ENCODE measurements at places on chromosomes 16 and 17.

- no peak for DNase-seq
These were observed 21.0 kb downstream of the VASN start for GRCh38 chr16:4392382-4393239.

DNA sequence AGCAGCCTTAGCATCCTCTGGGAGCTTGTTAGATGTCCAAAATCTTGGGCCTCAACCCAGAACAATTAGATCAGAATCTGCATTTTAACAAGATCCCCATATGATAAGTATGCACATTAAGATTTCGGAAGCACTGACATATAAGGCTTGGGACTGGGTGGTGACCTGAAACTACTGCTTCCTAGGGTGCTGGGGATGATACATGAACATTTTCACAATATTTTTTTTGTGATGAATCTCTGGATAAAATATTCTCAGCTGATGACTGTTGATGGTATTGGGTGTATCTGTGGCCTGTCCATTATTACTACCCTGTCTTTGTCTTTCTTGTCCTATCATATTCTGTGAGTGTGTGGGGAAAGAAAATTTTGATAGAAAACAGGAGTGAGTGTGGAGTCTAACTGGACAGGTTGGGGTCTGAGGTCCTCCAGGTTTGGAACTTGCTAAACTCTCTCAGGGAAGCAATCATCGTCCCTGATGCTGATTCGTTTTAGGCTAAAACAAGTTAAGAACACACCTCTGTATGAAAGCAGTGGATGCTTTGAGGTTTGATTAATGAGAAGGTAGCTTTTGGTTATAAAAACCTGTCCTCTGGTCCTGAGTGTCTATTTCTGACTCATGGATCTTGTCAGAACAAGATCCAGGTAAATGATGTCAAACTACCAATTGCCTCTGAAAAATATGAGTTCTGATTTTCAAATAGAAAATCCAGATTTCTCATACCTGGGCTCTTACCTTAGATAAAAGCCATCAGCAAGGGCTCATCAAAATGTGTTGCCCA lies 23.2 kb downstream of the KRT23 start:
- DNase-seq, result no peak

DNA sequence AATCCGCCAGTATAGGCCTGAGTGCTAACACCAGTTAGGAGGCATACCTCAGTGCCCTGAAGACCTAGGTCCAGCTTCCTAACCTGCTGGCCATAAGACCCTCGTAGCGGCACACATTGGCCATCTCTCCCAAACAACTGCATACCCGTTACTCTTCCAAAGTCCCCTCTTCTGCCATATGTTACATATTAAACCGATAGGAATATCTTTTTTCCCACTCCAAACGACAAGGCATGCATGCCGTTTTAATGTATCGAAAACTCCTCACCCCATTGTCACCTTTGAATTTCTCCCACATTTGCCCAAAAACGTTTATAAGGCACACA lies 721 bp upstream of the AXIN2 start:
- no peak for DNase-seq

GRCh38 chr16:74999219-74999608 lies 390 bp downstream of the ZNRF1 start:
- DNase-seq, result no peak

- DNase-seq, result no peak
These were observed 39.7 kb upstream of the TBC1D3K start for GRCh38 chr17:37884516-37884915.

GRCh38 chr16:70419384-70420327 lies 19.2 kb downstream of the ST3GAL2 start:
- DNase-seq, result no peak

GRCh38 chr17:12178644-12179330 lies 158.1 kb downstream of the MAP2K4 start:
- DNase-seq, result no peak

GRCh38 chr17:81906476-81907218 lies 4.6 kb downstream of the PCYT2 start:
- DNase-seq, result no peak

DNA sequence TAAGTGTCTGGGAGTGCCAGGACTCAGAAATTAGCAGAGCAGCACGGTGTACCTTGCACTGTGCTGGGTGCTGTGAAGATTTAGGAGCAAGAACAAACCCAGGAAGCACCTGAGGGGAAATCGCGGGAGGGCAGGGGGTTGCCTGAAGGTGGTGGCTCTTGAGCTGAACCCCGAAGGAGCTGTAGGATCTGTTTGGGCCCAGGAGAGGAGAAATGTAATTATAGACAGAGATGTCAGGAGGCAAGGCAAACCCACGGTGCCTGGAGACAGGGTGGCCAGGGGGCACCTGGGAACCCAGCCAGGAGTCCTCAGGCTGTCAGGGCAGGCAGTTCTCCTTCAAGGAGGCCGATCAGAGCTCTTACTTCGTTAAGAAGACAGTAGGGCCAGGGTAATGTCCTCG lies 109.1 kb downstream of the C16orf78 start:
- DNase-seq, result no peak

GRCh38 chr17:32998887-32999228 lies 7.2 kb downstream of the SPACA3 start:
- no peak for DNase-seq

DNA sequence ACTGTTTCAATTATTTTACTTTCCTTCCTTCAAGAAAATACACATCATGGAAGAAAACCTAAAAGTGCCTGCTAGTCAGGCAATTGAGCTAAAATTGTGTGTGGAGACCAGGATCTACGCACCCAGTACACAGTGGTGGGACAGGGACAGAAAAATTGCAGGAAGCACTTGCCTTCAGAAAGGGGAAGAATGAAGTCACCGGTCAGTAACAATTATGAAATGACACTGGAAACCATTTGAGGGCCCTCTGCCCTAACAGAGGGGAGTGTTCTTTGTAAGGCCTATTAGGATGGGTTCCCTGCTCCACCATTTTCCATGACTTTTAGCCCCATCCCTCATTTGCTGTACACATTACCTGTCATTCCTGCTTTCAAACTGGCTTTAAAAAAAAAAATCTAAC lies 4.5 kb upstream of the PHAF1 start:
- DNase-seq, result no peak

DNA sequence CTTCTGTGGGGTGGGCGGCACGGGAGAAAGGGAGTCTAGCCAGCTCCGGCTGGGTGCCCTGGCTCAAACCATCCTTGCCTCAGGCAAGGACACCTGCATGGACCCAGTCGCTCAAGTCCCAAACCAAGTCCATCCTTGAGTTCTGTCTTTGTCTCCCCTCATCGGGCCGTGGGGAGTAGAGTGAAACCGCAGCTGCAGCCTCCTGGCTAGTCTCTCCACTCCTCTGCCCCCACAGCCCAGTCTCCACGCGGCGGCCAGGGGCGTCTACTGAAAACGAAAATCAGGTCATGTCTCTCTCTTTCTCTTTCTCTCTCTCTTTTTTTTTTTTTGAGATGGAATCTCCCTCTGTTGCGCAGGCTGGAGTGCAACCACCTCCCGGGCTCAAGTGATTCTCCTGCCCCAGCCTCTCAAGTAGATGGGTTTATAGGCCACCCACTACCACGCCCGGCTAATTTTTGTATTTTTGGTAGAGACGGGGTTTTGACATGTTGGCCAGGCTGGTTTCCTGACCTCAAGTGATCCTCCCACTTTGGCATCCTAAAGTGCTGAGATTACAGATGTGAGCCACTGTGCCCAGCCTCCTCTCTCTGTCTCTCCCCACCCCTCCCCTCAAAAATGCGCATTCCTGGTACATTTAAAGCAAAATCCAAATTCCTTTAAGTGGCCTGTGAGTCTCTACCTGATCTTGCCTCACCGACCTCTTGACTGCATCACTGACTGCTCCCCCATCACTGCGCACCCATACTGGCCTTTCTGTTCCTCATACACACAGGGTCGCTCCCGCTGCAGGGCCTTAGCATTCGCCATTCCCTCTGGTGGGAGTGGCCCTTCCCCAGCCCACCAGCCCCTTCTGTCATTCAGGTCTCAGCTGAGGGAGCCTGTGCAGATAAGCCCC lies 17.7 kb upstream of the RMI2 start:
- no peak for DNase-seq

GRCh38 chr17:6893382-6894205 lies 62.1 kb upstream of the TEKT1 start:
- no peak for DNase-seq

DNA sequence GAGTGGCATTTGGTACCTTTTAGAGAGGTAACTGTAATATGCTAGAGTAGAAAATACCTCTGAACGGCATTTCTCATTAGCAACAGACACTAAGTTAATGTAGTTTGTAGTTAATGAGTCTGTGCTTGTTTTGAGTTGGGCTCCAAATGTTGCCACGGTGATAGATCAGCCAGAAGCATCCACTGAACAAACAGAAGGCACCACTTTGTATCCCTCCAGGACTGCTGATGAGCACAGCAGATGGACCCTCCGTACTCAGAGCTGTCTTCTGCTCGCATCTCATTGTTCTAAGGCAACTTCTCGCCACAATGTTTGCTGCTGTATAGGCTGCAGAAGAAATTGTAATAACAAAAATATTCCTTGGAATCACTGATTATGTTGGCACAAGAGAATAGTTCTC lies 56.1 kb downstream of the TNRC6C start:
- DNase-seq, result no peak

- no peak for DNase-seq
These were observed 91.8 kb downstream of the NCOR1 start for GRCh38 chr17:16123531-16123930.

DNA sequence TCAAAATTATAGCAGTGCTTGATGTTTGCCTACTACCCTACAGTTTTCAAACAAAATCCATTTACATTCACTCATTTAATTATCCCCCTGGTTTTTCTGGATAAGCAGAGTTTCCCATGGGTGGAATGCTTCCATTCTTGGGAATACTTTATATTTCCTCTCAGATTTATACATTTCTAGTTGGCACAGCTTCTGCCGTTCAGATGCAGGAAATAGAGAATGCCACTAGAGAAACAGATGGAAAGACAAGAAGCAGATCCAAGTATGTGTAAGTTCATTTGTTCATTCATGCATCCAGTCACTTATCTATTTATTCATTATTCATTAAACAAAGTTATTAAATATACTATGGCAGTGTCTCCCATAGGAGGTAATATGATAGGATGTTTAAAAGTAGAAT lies 65.0 kb upstream of the CACNG5 start:
- no peak for DNase-seq

DNA sequence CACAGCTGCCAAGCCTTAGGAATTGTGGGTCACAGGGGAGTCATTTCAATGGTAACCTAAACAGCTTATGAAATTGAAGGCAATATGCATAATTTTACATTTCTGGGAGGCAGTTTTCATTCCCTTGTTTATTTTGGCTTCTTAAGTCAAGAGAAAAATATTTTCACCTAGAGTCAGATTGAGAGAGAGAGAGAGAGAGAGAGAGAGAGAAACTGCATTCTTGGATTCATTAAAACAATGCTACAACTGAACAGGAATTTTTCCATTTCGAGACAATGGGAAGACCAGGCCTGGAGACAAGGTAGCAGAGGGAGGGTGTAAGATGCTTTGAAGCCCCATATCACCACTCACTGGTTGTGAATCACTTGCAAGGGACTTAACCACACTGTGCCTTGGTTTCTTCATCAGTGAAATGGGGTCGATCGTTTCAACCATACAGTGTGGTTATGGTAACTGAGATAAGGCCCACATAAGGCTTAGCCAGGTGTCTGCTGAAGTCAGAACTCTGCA lies 224.7 kb upstream of the IRX3 start:
- DNase-seq, result no peak

- no peak for DNase-seq
These were observed at the start of the genes ARSG and SLC16A6 for GRCh38 chr17:68290955-68291835. Gene ARSG, plus strand, starts transcription at chr17:68291495. Its CDS starts 15,999 bp downstream, at chr17:68307494. Gene SLC16A6, minus strand, starts transcription at chr17:68291127. Its CDS starts 12,807 bp downstream, at chr17:68278320.

- DNase-seq, result no peak
These were observed 38.1 kb downstream of the GPT2 start for GRCh38 chr16:46922239-46922638.

DNA sequence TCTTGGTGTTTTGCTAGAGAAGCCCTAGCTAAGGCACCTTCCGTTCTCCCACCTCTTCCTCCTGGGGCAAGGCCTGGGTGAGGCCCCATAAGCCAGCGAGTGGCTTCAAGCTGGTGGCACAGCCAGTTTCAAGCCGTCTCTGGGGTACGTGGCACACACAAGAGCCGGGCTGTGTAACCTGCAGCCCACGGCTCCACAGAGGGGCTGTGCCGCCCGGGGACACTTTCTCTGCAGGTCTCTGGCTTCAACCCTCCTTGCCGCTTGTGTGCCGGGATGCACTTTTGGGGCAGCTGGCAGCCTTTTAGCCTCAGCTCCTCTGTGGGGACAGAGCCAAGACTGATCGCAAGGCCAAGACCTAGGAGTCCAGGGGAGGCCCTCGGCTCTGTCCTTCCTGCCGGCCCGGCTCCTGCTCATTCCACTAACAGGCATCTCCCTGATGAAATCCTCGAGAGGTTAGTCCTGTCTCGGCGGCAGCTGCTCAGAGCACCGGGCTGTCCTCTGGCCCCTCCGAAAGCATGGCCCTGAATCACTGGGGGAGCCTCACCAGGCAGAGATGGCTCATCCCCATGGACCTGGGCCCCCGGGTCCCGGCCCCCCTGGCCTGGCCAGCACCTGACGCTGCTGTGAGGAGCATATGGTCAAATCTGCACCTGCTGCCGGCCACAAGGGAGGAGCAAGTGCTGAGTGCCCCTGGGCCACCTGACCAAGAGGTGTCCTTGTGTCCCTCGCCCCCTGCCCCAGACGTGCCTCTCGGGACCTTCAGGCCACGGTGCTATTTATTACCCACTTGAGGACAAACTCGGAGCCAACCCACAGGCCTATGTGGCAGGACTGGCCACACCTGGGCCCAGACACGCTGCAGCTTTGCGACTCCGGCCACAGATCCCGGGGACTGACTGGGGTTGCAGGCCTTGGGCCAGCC lies 98.5 kb downstream of the METRNL start:
- DNase-seq, result no peak

DNA sequence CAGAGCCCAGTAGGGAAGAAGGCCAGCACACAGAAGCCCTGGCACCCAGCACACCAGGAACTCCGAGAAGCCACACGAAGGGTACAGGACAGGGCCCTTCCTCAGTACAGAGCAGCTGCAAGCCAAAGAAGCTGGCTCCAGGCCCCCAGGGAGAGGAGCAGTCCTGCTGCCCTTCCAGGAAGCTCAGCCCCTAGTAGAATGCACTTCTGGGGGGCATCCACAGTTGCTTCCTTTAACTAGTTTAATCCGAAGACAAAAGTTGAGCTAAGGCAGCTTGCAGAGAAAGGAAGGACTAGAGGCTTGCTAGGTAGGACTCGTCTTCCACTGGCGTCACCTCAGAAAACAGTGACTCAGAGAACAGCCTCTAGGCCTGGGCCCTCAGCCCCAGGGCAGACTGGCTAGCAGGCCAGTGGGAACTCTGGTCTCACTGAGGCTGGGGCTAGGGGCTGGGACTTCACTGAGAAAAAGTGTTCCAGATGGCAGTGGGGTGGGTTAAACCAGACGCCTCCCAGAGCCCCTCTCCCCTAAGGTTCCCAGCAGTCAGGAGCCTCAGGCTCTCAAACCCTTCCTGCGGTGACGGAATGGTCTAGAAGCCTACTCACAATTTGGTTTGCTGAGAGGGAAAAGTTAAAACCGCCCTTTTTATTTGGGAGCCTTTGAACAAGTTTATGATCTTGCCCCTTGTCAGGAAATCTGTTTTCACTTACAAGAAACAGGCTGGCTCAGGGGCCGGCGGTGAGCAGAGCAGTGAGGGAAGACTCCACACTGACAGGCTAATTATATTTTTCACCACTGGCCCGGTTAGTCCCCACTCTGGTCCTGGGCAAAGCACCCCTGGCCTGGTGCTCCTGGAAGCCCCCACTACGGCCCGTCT lies 41.4 kb downstream of the ACTG1 start:
- DNase-seq, result no peak

All from NCI-H2107 (cell line).